ENCODE measurements at places on chromosomes 7 and 10.

DNA sequence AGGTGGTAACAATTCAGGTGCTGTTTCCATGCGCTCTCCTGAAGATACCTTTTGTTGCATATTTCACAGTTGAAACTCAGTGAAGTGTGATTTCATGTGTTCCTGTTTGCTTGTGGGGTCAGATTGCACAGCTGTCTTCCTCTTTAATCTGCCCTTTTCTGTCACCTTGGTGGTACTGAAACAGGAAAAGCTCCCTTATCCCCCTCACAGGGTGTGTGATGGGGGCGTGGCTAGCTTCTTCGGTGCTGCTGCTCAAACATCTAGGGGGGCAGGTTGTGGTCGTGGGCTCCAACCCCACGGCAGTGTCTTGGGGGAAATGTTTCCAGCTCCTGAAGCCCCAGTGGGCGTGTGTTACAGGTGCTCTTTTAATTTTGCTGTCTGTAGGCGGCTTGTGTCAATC, 107.4 kb upstream of the KLF14 start:
- H3K36me3 ChIP-seq, result no peaks in the 10 kb centered on the region
- peaks cover 18% of the 10 kb centered on the region for H3K4me1 ChIP-seq
- DNase-seq, result no peak

DNA sequence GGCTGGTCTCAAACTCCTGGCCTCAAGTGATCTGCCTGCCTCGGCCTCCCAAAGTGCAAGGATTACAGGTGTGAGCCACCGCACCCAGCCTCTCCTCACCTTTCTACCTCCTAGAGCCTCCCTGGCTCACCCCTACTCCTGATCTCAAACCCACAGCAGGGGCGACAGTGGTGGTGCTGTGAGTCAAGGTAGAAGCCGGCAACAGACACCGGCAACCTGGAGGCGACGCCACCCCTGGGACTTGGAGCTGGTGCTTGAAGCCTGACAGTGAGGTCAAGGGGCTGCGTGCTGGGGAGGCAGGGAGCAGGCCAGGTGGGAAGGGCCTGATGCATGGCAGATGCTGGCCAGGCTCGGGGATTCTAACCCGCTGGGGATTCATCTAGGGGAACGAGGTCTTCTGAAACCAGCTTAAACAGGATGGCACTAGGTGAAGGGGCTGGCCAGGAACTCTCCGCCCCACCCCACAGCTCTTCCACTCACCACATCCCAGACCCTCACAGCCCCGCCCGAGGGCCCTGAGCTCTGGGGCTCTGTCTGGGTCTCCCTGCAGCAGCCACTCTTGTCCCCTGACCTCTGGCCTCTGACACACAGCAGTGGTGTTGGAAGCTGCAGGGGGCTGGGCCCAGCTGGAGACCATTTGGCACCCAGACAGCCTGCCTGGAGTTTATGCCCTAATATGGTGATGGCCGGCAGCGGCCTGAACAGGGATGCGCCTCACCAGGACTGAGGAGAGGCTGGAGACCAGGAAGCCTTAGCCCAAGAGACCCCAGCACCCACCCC, 16.4 kb downstream of the KCNH2 start:
- no peak overlapping the region for H3K27ac ChIP-seq
- H3K36me3 ChIP-seq, result no peaks in the 10 kb centered on the region
- H3K4me3 ChIP-seq, result no peak overlapping the region
- peaks cover 2% of the 10 kb centered on the region for H3K4me1 ChIP-seq

DNA sequence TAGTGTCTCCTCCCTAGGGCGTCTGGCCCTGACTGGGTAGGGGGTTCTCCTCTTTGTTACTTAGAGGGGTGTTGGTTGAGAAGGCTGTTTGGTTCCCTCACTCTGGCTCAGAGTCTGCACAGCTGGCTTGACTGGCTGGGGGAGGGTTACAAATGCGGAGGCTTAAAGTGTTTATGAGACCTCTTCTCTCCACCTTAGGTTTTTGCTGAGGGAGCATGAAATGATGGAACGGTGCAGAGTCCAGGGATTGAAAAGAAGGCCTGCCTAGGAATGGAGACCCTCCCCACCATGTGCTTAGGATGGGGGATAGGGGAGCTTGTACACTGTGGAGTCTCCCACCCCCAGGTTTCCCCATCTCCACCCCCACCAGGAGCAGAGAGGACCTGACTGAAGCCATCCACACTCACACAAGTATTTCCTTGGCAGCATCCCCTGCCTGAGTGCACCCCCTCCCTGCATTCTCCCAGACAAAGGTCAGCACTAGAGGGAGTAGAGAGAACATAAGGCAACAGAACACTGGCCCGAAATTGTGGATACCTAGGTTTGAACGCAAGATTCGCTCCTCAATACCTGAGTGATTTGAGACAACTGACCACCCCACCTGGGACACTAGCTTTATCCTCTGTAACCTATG, 1.7 kb upstream of the LDB1 start:
- no peaks in the 10 kb centered on the region for H3K27me3 ChIP-seq
- H3K4me3 ChIP-seq, result peak overlapping the region; percentile 85
- no peak overlapping the region for H3K27ac ChIP-seq
- no peak for DNase-seq
- no peaks in the 10 kb centered on the region for H3K36me3 ChIP-seq

- H3K4me3 ChIP-seq, result no peak overlapping the region
- peaks cover 49% of the 10 kb centered on the region for H3K27me3 ChIP-seq
- H3K36me3 ChIP-seq, result no peaks in the 10 kb centered on the region
- no peak overlapping the region for H3K27ac ChIP-seq
These were observed 56.7 kb downstream of the ANKRD7 start for GRCh38 chr7:118281196-118281595.

- H3K4me1 ChIP-seq, result peaks cover 6% of the 10 kb centered on the region
- H3K27ac ChIP-seq, result no peak overlapping the region
These were observed 305.9 kb upstream of the MGMT start for GRCh38 chr10:129161150-129161549.

DNA sequence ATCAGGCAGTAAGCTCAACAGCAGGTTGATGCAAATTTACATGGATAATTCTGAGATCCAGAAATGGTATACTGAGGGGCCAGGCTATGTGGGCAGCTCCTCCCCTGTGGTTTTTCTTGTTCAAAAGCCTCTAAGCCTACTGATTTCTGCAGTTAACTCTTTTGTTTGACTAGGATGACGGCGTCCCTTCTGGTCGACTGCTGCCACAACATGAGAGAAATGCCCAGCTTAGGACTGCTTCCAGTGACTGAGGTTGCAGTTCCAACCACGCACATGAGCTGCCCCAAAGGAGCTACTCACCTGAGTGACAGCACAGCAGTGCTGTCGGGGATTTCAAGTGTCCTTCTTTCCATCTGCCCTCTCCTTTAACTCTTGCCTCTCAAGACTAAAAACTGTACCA, 973.0 kb upstream of the GHITM start:
- H3K27ac ChIP-seq, result no peak overlapping the region
- no peak overlapping the region for H3K4me3 ChIP-seq
- DNase-seq, result no peak
- H3K36me3 ChIP-seq, result no peaks in the 10 kb centered on the region
- H3K4me1 ChIP-seq, result no peaks in the 10 kb centered on the region
- no peaks in the 10 kb centered on the region for H3K27me3 ChIP-seq

DNA sequence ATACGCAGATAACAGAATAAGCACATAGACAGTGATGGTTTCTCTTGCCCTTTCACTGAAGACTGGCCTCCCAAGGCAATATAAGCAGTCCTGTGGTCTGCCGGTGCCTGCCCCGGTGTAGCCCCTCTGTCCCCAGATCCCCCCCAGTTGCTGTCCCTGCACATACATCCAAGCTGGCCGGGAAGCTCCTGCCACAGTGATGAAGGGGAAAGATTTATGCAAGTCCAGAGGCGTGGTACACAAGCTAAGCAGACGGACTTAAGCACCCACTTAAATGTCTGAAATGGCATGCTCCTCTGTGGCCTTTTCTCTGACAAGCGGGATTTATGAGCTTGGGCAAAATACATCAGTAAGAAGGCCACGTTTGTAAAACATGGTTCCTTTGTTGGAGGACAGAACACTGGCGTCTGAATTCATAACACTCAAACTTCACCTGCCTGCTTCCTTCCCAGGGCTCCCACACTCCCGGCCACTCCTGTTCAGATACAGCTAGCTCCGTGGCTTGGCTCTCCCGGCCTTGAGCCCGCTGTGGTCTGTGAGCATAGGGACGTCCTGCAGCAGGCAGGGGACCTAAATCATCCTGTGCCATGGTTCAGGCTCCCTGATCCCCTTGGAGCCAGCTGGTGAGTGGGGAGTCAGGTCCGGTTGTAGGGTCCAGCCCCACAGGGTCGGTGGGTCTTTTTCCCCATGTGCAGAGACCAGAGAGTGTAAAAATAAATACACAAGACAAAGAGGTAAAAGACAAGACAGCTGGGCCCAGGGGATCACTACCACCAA, 61.7 kb upstream of the PPP2R2D start:
- no peak overlapping the region for H3K27ac ChIP-seq
- no peak for DNase-seq
- no peaks in the 10 kb centered on the region for H3K36me3 ChIP-seq
- no peaks in the 10 kb centered on the region for H3K4me1 ChIP-seq

- no peaks in the 10 kb centered on the region for H3K4me1 ChIP-seq
- no peak overlapping the region for H3K4me3 ChIP-seq
- DNase-seq, result no peak
- no peaks in the 10 kb centered on the region for H3K36me3 ChIP-seq
- no peak overlapping the region for H3K27ac ChIP-seq
These were observed 227.2 kb downstream of the ADAM12 start for GRCh38 chr10:126160971-126161630.

DNA sequence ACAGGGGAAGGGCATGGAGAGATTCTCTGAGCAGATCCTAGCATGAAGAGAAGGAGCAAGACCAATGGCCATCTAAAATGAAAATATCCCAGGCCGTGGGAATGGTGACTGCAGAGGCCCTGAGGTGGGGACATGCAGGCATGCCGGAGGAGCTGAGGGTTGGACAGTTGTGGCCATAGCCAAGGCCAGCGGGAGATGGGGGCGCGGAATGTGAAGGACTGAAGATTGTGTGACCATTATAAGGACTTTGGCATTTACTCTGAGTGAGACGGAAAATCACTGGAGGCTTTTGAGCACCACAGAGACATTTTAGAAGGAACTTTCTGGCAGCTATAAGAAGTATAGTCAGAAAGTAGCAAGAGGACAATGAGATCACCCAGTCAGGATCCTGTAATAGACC, 341.1 kb downstream of the SFMBT2 start:
- no peak overlapping the region for H3K27ac ChIP-seq
- no peak overlapping the region for H3K4me3 ChIP-seq
- no peak for DNase-seq
- H3K4me1 ChIP-seq, result peaks cover 7% of the 10 kb centered on the region

GRCh38 chr10:43573250-43574000, 991 bp downstream of the ZNF239 start:
- no peak overlapping the region for H3K27ac ChIP-seq
- H3K4me3 ChIP-seq, result peak overlapping the region; percentile 41
- peaks cover 23% of the 10 kb centered on the region for H3K4me1 ChIP-seq
- H3K27me3 ChIP-seq, result no peaks in the 10 kb centered on the region
- no peak for DNase-seq
- peaks cover 22% of the 10 kb centered on the region for H3K36me3 ChIP-seq

DNA sequence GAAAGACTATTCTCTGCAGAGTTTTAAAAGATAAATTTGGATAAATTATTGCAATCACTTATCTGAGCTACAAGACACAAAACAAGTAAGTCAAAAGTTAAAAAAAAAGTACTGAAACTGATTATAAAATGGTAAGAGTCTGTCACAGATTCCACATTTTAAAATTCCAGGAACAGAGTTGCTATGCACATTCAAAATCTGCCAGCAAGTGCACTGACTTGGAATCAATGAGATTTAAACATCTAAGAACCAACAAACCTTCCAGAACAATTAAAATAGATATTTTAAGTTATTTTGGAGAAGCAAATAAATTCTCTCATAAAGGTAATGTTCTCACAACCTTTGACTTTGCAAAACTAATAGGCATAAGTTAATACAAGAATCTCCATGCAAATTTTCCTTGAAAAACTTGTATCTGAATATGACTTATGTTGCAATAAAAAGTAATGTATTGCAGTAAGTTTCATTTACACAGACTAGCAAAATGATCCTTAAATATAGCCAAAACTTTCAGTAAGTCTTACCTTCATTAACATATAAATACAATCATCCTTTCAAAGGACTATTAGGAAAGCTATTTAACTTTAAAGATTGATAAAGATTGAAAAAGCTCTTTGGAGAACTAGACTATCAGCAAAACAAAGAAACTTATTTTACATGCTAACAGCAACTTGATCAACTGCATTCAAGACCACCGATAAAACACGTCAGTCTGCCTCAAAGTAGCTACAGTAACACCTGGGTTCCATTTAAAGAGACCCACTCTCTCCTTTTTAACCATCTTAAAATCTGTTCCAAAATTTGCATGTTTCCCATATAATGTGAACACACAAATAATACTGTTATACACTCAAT, 4.4 kb downstream of the ETV1 start:
- no peak overlapping the region for H3K4me3 ChIP-seq
- H3K27me3 ChIP-seq, result peaks cover 2% of the 10 kb centered on the region
- no peak for DNase-seq
- no peaks in the 10 kb centered on the region for H3K36me3 ChIP-seq
- no peak overlapping the region for H3K27ac ChIP-seq
- H3K4me1 ChIP-seq, result peaks cover 1% of the 10 kb centered on the region

DNA sequence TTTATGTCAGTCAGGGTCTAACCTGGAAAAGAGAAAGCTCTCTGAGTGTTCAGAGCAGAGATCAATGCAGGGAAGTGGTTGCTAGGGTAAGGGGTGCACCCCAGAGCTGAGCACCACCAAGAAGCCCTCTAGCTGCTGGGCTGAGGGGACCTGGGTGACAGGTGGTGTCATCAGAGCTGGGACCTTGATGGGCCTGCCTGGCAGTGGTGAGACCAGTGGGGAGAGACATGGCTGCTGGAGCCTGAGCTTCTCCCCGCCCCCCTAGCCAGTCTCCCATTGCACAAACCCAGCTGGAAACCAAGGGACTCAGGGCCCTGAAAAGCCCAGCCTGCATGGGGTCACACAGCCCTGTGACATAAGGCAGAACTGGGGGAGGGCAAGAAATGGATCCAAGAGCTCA, 49.1 kb upstream of the OSBPL3 start:
- peak; percentile 16 for DNase-seq
- H3K4me3 ChIP-seq, result peak overlapping the region; percentile 32
- H3K4me1 ChIP-seq, result peaks cover 51% of the 10 kb centered on the region
- H3K27ac ChIP-seq, result peak overlapping the region; percentile 82
